Occipital lobe (tissue), 3 donors: ENCODE measurements at places on chromosomes 6 and 20.
A peak's percentile ranks its signal among the peaks of the same experiment; 100 is the strongest.

GRCh38 chr6:64170316-64170715 lies 534.7 kb downstream of the PHF3 start:
- DNase-seq: no peak

DNA sequence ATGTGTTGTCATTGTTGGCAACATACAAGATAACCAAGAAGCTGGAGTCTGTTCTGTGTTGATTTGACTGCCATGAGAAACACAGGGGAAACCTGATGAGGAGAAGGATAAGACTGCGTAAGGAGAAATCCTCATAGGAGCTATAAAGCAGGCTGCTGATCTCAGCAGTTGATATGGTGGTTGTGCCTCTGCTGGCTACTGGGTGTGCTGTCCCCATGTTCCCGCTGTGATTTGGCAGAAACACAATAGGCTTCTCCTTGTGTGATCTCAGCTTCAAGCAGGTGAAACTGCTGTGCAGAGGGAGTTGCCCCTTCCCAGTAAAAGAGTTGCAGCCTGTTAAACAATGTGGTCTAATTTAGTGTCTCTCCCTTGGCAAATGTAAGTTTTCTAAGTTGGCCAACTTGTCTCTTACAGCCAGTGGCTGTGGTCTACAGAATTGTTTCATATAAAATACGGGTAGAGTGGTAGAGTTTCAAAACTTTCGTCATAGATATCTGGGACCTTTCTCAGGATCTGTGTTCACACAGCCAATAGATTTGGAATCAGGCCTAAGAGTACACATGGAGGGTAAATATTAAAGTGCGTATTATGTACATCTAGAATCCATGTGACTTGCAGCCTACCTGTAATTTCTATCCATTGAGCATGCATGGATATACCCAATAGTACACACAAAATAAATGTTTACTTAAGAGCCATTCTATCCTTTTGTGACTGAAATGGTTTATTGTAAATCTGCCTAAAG lies 78.4 kb downstream of the RNF144B start:
- no peak for DNase-seq

- peak; percentile 58 for DNase-seq
Measured at GRCh38 chr6:149750136-149750609, 632 bp downstream of the PCMT1 start.

DNA sequence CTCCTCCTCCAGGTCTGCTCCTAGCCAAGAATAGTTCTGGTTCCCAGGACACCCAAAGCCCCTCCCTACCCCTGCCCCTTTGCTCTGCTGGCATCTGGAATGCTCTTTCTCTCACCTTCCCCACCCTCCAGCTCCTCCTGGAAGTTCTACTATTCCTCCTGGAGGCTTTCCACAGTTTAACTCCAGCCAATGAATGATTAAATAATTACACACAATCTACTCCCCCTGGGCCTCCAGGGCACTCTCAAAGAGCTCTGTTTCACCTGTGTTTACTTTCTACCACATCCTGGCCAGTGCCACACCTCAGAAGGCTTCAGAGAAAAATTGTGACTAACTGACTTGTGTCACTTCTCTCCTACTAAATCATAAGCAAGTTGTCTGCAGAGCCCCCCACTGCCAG lies 36.2 kb downstream of the GCM1 start:
- DNase-seq: no peak

GRCh38 chr6:42313038-42313437 lies 95.4 kb upstream of the MRPS10 start:
- DNase-seq: no peak

DNA sequence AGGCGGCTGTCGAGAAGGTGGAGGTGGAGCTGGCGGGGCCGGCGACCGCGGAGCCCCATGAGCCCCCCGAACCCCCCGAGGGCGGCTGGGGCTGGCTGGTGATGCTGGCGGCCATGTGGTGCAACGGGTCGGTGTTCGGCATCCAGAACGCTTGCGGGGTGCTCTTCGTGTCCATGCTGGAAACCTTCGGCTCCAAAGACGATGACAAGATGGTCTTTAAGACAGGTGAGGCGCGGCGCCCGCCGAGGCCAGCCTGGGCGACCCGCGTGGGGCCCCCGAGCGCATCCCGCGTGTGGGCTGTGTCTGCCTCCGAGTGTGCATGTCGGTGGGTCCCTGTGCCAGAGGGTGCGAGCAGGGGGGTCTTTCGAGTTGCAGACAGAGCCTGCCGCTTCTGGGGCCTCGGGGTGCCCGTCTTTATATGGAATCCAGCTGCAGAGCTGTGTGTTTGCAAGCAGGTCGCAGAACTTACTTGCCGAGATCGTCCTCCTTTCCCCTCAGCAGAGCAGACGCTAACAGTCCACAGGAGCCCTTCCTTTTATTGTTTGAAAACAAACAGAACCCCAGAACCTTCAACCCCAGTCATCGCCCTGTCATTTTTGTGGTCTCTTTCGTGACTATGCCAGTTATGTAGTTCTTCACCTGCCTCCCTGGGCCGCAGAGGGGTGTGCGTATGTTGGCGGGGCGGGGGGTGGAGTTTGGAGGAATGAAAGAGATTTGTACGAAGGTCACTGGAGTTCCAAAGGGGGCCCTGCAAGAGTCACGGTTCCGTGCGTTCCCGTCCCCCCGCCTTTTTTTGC lies 766 bp downstream of the SLC16A10 start:
- DNase-seq: no peak

DNA sequence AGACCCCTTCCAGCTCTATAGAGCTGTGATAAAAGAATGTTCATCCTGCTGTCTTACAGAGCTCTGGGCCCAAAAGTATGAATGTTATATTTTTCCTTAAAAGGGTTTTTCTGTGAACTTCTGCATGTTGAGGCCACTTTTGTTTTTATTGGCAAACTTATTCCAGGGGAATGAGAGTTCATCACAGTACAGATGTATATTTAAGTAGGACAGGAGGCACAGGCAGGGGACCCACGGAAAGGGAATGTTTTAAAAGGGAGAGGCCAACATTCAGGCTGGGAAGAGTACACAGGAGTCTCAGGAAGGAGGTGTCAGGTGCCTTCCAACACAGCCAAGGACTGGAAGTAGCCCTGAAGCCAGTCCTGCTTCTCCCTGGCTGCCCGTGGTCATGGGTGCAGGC lies 148.4 kb downstream of the EYA2 start:
- no peak for DNase-seq

DNA sequence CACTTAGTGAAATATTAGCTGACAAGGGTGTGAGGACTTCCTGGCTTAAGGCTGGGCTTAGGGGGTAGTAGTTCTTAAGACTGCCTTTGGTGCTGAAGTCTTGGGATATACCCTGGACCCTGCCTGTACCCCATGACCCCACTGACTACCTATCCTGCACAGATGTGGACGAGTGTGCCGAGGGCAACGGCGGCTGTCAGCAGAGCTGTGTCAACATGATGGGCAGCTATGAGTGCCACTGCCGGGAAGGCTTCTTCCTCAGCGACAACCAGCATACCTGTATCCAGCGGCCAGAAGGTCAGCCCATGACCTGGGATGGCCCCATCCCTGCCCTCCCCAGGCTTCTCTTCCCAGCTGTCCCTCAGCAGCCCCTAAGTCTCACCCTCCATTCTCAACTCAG lies 17.8 kb downstream of the SCUBE3 start:
- no peak for DNase-seq

DNA sequence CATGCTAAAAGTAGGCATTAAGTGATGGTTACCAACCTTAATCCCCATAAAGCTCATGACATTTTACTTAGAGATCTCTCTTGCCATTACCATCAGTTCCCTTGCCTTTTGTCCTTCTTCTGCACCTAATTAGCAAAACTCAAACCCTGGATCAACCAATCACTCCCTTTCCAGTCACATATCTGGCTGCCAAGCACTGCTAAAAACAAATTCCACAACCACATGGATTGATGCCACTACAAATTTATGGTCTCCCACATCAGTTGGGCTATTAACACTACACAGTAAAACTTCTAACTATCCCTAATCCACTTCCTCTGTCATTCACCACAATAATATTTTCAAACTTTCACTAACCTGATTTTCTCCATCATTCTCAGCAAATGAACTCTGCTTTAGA lies 54.3 kb upstream of the RNF146 start:
- no peak for DNase-seq

DNA sequence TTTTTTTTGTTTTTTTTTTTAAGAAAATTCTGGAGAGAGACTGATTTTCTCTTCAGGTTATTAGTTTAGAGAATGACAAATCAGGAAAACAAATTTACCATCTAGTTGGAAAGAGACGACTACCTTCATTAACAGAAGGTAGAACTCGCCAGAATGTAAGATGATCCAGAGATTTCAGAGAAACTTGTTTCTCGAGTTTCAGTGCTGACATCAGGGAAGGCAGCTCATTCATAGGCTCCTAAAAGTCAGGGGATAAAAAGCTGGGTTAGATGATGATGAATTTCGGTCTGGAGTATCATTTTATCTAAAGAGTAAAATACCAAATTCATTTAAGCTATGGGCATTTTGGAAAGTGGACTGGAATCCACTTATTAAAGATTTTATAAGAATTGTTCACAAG lies 27.9 kb downstream of the ZNF334 start:
- DNase-seq: no peak

DNA sequence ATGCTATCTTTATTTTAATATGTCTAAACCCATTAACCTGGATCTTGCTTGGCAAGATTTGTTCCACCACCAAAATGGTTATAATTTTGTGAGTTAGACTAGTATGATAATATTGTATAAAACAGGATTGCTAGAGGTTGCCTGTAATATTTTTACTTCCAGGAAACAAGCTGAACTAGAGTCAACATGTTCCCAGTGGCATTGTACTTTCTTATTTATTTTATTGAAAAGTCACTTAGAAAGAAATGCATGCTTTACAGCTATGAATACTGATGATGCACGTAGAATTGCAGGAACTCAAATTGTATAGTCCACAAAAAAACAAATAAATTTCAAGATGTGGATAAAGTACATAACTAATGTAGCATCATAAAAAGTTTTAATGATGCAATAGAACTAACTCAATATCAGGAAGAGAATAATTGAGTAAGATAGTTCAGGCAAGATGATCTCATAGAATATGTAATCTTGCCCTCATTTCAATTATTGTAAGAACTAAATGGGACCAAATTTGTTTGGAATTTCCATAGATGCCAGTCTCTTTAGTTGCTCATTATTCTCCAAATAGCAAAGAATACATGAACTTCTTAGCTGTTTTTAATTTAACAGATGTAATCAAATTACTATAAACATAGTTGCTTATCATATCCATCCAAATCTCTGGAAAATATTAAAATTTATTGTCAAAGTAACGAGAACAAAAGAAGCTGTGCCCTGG lies 451.8 kb downstream of the COL12A1 start:
- no peak for DNase-seq

DNA sequence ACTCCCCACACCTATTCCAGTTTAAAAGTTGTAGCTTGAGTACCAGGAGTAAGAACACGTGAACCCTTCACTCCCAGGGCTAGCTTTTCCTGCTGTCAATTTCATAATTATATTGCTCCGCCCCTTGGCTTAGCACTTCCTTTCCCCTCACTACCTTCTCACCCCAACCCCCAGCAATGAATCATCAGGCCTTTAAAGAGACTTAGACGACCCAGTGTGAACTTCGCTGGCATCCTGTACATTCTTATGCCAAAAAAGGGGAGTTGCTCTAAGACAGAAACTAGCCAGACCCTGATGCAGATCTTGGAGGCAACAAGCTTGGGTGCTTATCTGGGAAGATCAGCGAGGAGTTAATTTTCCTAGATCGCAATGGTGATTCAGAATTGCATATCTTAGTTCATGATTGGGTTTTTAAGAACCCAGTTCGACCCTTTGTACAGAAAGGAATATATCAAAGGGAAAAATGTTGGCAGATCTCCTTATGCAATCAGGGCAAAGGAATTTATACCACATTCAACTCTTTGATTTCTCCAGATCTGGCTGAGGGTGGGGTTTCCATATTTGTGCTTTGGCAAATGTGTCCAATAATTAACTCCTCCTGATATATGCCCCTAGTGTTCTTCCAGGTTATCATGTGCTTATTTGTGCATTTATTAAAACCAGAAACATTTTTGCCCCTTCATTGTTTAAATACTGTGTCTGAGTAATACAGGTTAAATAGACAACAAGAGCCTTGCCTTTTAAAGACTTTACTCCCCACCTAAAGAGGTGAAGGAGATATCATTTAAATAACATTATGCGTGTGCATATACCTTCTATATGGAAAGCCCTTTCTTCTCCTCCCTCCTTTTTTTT lies 8.1 kb upstream of the ATXN1 start:
- DNase-seq: no peak

GRCh38 chr20:48690888-48691287 lies 136.9 kb downstream of the PREX1 start:
- no peak for DNase-seq

DNA sequence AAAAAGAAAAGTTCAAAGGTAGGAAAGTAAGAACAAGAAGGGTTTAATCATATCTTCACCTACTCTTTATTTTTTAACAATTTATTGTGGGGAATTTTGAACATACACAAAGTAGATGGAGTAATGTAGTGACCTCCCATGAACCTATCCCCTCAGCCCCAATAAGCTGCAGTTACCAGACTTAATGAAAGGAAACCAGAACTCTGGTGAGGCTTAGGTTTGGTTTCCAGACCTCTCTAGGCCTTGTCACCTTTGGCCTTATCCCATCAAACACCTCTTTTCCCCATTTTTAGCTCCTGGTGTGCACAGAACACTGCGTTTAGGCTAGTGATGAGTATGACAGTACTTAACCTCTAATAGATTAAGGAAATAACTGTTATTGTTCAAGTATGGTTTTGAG lies 42.0 kb downstream of the CBFA2T2 start:
- DNase-seq: no peak

DNA sequence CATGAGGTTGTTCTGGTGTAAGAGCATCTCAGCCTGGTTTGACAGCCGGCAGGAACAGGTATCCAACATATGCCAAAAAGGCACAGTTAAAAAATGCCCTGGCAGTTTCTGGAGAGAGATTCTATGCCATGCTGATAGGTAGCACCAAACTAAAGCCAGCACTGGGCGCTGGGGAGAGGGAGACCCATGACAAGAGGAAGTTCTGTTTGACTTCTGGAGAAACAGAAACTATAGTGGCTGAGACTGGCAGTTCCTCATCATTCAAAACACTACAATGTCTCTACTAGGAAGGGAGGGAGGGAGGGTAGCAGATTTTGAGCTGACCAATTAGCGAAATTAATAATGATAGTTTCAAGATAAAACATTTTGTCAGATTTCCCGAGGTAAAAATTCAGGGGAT lies 174.1 kb downstream of the ADAT2 start:
- DNase-seq: no peak

GRCh38 chr6:136501514-136501913 lies 48.7 kb downstream of the MAP7 start:
- no peak for DNase-seq

DNA sequence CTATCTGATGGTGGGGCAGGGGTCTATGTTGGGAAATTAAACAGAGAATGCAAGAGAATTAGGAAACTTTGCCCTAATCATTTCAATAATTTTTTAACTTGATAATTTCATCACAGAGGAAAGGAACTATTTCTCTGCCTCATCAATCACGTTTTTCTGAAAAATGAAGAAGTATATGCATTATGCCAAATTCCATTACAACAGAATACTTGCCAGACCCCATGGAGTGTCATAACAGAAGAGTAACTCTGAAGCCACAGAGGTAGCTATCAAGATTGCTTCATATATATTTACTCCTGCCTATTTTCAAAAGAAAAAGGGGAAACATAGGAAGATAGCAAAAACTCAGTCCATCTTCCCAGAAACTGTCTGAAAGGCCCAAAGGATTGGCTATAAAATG lies 5.7 kb upstream of the USP49 start:
- no peak for DNase-seq
